Stimulated activated naive CD4-positive, alpha-beta T cell (primary cell): ENCODE measurements at places on chromosomes 6 and 20.
A peak's percentile ranks its signal among the peaks of the same experiment; 100 is the strongest.

GRCh38 chr20:51189814-51190782, 167.2 kb upstream of the KCNG1 start:
- no peak for DNase-seq

GRCh38 chr6:36345681-36346466, 9.2 kb upstream of the BNIP5 start:
- DNase-seq, result no peak

DNA sequence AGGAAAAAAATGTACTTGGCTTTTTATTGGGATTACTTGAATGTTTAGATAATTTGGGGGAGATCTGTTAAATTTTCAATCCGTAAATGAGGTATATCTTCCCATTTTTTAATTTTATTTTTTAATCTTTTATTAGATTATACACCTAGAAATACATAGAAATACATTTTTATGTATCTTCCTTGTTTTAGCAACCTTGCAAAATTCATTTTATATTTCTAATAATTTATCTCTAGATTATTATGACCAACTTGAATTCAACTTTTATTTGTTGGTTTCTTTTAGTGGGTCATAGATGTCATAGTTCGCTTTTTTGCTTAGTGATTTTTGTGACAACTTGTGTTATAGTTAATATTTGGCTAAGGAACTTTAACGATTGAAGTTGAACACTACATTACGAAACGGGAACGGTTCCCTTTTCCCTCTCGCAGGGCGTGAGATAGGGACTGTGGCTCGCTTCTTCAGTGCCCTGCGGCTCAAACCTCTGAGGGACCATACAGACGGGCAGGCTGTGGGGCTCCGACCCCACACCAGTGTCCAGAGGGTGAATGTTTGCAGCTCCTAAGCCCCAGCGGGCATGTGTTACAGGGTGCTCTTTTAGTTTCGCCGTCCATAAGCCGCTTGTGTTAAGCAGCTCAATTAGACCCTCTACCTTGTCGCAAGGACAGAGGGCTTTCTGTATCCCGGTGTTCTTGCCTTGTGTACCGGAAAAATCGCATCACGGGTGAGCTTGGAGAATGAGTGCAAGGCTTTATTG, 53.8 kb downstream of the PRND start:
- DNase-seq, result no peak

GRCh38 chr20:37302981-37303380, 13.5 kb downstream of the MANBAL start:
- no peak for DNase-seq

- peak; percentile 70 for DNase-seq
Observed at GRCh38 chr6:41591859-41592502, 45.8 kb downstream of the FOXP4 start.

GRCh38 chr6:33418690-33419291, 884 bp upstream of the CUTA start:
- peak; percentile 37 for DNase-seq

DNA sequence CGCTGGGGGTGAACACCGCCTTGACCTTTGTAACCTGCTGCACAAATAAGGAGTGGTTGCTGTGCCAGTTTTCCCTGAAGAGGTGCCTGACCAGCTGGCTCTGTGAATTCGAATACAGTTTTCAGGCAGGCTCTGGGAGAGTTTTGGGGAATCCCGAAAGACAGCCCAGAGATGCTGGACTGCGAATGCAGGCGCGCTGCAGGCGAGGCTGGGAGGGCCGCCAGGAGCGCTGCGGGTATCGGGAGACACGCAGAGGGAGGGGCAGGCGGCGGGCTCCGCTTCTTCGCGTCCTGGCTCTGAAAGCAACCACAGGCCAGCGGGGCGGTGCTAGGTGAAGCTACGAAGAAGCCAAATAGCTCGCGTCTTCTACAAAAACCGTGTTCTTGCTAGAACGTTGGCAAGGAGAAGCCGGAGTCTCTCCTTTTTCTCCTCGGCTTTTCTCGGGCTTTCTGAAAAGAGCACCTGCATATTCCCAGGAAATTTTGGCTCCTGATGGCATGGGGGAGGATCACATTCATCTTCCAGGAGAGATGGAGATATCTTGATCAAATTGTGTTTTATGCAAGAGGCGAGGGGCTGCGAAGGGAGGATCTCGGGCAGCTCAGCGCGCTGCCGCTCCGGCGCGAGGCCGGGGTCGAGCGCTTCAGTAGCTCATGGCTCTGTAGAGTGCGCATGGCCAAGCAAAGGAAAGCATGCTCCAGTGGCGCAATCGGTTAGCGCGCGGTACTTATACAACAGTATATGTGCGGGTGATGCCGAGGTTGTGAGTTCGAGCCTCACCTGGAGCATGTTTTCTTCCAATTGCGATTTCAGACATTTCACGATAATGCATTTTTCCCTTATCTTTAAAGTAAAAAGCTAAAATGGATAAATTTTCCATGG, 158.1 kb upstream of the ZNF184 start:
- no peak for DNase-seq

GRCh38 chr20:35077341-35077740, 15.3 kb downstream of the TRPC4AP start:
- DNase-seq, result no peak

DNA sequence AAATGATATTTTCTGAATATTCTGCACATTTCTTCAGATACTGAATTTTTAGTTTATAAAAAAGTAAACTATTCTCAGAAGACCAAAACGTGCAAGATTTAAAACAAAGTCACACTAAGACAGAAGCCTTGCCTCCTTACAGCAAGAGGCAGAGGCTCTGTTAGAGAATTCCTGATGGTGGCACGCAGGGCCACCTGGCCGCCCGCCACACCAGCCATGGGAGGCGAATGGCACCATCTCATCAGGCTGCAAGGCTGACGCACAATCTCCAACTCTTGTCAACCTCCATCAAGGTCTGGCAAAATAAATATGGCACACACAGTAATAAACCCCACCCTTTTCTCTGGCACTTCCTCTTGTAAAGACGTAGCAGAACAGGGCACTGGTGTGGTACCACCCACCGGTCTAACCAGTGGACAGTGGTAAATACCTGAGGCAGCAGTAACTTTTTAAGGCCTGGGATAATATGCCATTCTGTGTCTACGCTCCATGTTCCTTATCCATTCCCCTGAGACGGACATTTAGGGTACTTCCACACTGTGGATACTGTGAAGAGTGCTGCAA, 111.4 kb downstream of the WDR27 start:
- no peak for DNase-seq

DNA sequence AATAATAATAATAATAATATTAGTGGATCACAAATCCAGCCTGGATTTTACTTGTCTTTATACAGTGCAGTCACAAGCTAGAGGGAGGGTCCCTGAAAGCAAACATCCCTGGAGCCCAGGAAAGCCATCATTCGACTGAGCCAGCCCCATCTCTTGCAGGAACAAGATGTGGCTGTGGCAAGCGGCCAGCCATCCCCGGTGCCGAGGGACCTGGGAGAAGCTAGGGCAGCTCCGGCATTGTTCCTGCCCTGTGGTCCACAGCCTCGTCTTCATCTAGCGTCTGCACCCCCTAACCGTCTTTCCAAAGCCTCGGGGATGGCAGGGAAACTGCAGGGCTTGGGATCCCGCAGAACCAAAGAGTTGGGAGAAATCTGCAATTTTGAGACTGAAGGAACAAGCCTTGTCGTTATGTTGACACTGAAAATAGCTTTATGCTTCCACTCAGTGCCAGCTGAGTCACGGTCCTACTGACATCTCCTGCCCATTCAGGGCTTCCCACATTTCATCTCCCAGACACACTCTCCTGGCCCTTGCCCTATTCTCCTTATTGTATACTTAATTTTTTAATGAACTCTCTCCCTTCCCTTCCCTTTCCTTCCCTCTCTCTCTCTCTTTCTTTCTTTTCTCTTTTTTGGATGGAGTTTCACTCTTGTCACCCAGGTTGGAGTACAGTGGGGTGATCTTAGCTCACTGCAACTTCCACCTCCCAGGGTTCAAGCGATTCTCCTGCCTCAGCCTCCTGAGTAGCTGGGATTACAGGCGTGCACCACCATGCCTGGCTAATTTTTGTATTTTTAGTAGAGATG, 62.5 kb upstream of the ZNFX1 start:
- DNase-seq, result no peak

DNA sequence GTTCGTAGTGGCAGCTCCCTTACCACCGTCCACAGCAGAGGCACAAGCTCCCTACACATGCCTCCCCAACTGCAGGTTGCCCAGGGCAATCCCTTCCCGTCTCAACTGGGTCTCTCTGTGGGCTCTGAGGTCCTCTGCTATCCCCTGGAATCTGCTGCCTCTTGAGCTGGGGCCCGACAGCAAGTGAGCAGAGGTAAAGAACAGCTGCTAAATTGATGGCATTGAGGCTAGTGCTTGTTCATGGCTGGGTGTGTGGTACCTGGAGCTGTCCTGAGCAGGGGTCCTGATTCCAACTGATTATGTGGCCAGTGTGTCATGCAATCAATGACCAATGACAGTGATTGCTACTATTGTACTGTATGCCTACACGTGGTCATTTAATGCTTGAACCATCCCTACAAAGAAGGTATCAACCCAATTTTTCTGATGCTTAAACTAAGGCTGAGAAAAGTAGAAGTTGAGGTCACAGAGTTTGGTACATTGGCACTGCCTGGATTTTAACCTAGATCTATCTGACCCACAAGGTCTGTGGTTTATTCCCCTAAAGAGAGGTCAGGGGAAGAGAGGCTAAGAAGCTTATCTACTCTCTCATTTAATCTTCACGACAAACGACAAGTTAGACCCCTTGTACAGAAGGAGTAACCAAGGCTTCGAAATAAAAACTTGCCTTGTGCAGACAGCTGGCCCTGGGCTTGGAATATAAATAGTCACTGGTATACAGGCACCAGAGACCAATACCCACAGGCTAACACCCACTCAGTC, 41.1 kb downstream of the HNF4A start:
- DNase-seq, result no peak

- DNase-seq, result peak; percentile 17
Observed at GRCh38 chr20:21396599-21397340, 556 bp downstream of the NKX2-4 start.

GRCh38 chr6:33140556-33140955, 51.7 kb downstream of the COL11A2 start:
- no peak for DNase-seq

- DNase-seq, result no peak
Observed at GRCh38 chr6:878179-878578, 185.2 kb upstream of the EXOC2 start.

- no peak for DNase-seq
Observed at GRCh38 chr6:110352563-110353262, 5.4 kb downstream of the METTL24 start.

DNA sequence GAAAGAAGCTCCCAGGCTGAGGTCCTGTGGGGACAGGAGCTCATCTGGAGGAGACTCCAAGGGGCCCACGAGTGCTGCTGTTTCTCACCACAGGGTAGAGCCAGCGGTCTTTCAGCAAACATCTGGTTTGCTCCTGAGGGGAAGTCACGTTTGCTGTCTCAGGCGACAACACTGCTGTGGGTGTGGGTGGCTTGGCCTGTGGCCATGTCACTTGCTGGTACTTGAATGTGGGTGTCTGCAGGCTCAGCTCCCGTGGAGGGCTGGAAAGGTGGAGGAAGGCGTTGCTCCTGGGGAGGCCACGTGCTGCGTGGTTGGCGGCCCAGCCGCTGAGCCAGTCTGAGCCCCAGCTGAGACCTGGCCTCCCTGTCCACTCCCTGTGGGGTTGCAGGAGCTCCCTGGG, 52.8 kb upstream of the MPC1 start:
- peak; percentile 45 for DNase-seq

- DNase-seq, result no peak
Observed at GRCh38 chr6:88459189-88459588, 293.0 kb upstream of the CNR1 start.

- DNase-seq, result no peak
Observed at GRCh38 chr6:79631693-79632172, 604 bp downstream of the SH3BGRL2 start.

- DNase-seq, result no peak
Observed at GRCh38 chr20:3796477-3797225, 541 bp downstream of the CDC25B start.

DNA sequence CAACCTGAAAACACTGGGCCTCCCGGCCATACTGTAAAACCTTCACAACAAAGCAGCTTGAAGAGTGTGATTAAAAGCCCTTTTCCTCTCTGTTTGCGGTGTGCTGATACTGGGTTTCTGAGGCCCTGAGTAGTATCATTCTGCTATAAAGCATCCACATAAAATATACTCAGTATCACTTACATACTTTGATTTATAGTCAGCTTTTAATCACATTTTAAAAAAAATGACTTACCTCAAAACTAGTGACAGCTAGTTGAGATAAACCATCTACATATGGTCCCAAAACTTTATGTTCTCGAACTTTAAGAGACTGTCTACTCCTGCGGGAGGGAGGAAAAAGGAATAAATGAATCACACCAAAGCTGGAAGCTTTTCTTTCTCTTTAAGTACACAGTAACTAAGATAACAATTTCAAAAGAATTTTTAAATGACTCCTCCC, 135.7 kb downstream of the KIF13A start:
- DNase-seq, result no peak

GRCh38 chr6:4581468-4582385, 194.5 kb upstream of the CDYL start:
- no peak for DNase-seq

DNA sequence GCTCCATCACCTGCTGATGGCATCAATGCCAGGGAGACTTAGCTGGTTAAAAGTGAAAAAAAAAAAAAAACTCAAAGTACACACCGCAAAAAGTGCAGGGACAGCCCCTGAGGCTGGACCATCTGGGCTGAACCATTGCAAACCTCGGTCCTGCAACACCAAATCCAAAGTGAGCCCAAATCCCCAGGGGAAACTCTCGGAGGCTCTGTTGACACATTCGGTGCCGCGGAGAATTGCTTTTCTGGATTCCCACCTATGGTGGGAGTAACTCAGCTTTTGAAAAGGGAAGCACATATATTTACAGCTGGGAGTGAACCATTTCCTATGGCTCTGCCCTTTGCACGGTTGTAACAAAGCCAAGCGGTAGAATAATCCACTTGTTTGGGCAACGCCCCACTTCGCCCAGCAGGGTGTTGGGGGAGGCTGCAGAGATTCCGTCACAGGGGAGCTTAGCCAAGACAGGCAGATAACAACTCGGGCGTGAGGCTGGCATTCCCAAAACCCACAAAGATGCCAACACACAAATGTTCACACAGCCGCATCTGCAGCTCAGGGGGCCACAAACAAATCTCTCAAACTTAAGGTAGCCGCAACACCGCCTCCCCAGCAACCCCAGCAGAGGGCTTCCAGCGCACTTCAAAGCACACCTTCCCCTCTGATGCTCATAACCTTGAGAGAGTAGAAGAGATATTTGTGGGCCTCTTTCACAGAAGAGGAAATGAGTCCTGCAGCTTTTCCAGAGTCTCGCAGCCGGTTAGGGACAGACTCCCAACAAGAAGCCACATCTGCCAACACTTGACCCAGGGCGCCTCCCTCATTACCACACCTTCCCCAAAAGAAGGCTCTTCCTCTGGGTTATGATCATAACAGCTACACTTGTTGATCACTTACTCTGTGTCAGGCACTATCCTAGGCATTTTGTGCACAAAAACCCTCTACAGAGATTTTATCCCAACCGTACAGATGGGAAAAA, 11.4 kb downstream of the ZC3H12D start:
- peak; percentile 10 for DNase-seq

- no peak for DNase-seq
Observed at GRCh38 chr6:149906405-149906804, 8.5 kb upstream of the RAET1E start.

- no peak for DNase-seq
Observed at GRCh38 chr6:130178692-130179091, 44.1 kb downstream of the SAMD3 start.

GRCh38 chr20:13355941-13356486, 134.9 kb downstream of the ISM1 start:
- DNase-seq, result no peak

GRCh38 chr6:150269130-150269856, 99.5 kb upstream of the IYD start:
- no peak for DNase-seq
